HEK293T (cell line): ENCODE measurements at places on chromosomes 6 and 20.

- DNase-seq, result no peak
Observed at GRCh38 chr20:32508775-32509119, 76.4 kb downstream of the NOL4L start.

GRCh38 chr20:48596334-48596898, 231.4 kb downstream of the PREX1 start:
- DNase-seq, result no peak

DNA sequence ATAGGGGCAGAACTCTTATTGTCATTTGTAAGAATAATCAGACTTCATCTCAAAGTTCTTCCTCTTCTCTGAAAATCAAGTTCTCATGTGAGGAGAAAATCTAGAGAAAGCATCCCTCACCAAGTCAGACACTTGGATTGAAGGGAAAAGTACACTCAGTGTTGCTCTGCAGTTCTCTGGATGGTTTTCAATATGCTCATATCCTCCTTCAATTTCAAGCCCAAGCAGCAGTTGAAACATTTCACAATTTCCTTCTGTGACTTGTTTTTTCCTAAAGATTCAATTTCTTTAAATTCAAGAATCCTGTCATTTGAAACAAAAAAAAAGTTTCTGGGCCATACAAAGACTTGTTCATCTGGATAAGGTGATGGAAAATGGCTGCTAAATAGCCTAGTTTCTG, 140.2 kb upstream of the AHI1 start:
- DNase-seq, result no peak

DNA sequence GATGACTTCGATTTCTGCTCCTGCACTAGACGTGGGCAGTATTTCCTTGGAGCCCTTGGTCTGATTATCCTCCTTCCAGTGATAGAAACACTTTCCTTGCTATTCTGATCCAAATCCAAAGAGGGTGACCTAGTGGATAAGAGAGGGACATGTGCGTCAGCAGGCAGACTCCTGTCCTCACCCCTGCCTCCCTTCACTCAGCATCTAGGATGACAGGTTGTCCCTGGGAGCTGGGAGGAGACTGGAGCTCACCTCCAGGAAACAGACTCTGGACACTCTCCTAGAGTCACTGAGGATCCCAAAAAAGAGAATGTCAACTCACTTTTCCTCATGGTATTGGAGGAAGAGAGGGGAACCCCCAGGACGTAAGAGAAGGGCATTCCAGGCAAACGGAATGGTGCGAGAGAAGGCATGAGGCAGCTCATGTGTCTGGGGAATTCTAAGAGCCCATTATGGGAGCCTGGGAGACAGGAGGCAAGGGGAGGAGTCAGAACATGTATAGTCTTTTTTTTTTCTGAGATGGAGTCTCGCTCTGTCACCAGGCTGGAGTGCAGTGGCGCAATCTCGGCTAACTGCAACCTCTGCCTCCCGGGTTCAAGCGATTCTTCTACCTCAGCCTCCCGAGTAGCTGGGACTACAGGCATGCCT, 2.2 kb downstream of the C20orf173 start:
- DNase-seq, result no peak

GRCh38 chr6:19719691-19720128, 117.5 kb upstream of the ID4 start:
- DNase-seq, result no peak

DNA sequence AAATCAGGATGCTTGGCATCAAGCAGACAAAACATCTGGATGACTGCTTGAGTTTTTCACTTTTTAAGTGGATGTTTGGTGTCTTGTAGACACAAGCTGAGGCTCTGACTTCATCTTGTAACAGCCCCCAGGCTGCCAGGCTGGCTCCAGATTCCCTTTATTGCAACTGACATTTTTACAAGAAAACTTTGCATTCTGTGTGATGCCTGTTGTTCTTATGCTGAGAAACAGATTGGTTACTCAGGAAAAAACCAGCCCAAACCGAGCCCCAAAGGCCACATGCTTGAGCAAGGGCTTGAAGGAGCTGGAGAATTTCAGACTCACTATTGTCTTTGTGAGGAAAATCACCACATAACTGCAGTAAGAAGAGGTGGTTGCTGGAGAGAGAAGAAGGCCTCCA, 98.4 kb upstream of the PREP start:
- DNase-seq, result no peak
